ENCODE measurements at places on chromosomes 2 and 18. TPM values are rescaled to one million over a fixed set of nuclear protein-coding genes. Genes with fewer than 3 reads are reported as not detected.

Gene FHOD3
- polyA plus RNA-seq: 4.3 TPM

Gene ALPI
- polyA plus RNA-seq: not detected

Gene PFN4
- 2.9 TPM for polyA plus RNA-seq

Gene CYS1
- 6.1 TPM for polyA plus RNA-seq

Gene COBLL1
- polyA plus RNA-seq: 130 TPM

Gene FRZB
- 20.6 TPM for polyA plus RNA-seq

Gene SIGLEC15
- polyA plus RNA-seq: 0.69 TPM

Measured in left renal pelvis (tissue), 4 donors.